Stimulated activated CD4-positive, alpha-beta T cell treated with anti-CD3 and anti-CD28 coated beads, Interleukin-2, amount 100 ng/mL, for 48 hours (primary cell): ENCODE measurements at places on chromosomes 16 and 17.

- no peak for DNase-seq
Measured at GRCh38 chr17:16512011-16512410, 20.0 kb upstream of the LRRC75A start.

DNA sequence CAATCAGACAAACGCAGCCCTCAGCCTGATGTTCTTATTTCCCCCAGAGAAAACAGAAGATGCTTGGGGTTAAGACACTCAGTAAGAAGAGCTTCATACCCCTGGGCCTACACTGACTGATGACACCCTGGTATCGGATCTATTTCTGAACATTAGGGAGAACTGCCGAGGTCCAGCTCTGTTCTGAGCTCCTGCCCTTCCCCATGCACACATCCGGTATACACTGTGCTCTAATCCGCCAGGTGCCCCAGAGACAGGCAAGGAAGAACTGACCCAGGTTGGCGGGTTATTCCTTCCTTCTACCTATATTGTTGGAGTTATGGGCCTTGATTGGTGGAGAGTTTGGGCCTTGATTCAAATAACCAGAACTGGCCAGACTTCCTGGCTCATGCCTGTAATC lies 58.0 kb upstream of the TEKT3 start:
- no peak for DNase-seq

DNA sequence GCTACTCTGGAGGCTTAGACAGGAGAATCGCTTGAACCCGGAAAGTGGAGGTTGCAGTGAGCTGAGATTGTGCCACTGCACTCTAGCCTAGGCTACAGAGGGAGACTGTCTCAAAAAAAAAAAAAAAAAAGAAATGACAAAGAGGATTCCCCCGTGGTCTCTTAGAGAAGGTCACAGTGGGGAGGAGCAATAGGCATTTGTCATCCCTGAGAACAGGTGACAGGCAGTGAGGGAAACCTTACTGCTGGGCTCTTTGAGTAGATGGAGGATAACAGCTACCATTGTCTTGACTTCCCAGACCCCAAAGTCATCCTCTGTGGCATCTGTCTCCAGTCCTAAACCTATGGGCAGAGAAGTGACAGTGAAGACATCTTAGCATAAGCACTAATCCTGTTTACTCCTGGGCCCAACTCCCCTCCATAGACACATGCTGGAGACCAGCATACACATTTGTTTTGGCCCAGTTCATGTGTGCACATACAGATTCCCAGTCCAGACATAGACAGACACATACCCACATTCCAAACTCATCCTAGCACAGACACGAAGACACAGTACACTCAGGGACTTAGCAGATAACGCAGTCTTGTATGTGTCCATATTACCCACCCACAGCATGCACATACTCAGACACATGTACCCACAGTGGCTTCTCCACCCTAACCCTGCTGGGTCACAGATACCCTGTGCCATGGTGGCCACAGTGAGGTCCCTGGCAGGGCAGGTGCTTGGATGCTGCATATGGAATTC lies 2.7 kb downstream of the ESRP2 start:
- DNase-seq = no peak

DNA sequence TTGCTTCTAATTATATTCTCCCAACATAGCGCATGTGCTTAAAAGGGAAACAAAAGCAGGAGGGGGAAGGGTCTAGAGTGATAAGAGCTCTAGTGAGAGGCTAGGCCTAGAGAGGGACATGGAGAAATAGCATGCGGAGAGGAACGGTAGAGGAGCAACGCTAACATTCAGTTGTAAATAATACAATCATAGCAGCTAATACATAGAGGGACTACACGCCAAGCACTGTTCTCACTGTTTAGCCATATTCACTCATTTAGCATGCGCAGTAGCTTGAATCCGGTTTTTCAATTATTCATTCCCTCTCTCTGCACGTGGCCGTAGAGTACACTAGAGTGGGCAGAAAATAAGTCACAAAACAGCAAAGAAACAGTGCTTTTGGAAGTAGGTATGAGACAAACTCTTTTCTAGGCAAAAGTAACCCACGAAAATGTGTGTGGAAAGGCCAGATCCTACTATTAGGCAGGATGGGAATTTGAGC lies 1.7 kb upstream of the ALOX12 start:
- DNase-seq = no peak

GRCh38 chr16:491220-491919 lies 36.1 kb upstream of the CAPN15 start:
- no peak for DNase-seq

GRCh38 chr17:82668631-82669099 lies 20.4 kb upstream of the WDR45B start:
- peak; percentile 36 for DNase-seq

- DNase-seq = no peak
Measured at GRCh38 chr16:48008011-48008525, 147.7 kb downstream of the ABCC12 start.

GRCh38 chr17:63082273-63082861 lies 116.3 kb downstream of the TANC2 start:
- no peak for DNase-seq

GRCh38 chr17:17778308-17779014 lies 58.3 kb downstream of the SREBF1 start:
- no peak for DNase-seq

DNA sequence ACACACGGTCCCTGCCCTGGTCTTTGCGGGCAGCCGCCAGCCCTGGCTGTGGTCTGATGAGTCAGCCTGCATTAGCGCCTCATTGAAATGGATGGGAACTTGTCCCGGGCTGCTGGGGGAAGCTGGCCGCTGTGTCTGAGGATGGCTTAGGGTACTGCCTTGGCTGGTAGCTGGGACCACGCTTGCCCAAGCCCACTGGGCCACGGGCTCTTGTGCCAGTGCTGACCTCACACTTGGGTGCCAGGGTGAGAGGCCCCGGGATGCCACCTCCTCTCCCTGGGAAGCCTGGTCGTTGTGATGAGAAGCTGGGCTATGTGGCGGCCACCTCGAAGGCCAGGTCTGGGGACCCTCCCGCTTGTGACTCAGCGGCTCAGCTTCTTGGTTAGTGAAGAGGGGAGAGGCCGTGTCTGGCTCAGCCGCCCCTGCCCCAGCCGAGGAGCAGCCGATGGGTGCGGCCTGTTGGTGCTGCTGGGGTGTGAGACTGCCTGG lies 10.7 kb downstream of the CACNA1H start:
- no peak for DNase-seq

DNA sequence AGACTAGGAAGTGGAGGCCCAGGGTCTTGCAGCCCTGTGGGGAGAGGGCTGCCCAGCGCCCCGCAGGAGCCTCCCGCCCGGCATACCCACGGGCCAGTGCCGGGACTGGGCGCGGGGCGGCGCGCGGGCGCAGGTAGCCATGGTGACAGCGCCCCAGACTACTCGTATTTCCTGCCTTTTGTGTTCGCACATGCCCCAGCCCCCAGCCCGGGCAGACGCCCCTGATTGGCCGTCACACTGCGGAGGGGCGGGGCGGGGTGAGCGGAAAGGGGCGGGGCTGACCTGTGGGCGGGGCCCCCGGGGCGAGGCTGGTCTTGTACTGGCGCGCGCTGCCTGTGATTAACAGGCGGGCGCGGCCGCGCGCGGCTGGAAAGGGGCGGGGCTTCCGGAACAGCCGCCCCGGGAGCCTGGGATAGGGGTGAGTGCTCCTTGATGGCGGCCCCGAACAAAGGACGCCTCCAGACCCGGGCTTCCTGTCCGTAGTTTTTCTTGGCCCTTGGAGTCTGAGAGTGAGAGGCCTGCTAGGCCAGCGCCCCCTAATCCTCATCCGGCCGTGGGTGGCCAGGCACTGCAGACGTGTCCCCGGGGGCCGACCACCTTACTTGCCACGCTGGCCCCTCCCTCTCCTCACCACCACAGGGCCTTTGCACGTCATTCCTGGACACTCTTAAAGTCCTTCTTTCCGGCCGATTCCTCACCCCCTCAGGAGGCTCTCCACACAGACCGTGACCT lies 71.0 kb downstream of the RAI1 start:
- DNase-seq = peak; percentile 98

GRCh38 chr17:18064053-18064452 lies 23.7 kb upstream of the DRG2 start:
- DNase-seq = no peak

DNA sequence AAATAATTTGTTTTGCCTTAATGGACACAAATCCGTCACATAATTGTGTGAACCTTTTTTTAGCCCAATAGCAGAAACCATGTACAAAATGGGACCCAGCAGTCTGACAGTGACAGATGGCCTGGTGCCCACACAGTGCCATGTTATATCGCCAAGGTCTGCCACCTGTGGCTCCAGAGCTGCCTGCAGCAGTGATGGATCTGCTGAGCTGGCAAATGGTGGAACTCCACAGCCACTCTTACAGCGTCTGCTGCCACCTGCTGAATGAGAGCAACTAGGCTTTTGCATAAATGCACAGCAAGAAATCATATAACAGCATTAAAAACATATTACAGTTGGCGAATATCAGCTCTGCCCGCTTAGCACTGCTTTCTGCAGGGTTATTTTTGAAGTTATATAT lies 59.4 kb downstream of the NUP93 start:
- no peak for DNase-seq

DNA sequence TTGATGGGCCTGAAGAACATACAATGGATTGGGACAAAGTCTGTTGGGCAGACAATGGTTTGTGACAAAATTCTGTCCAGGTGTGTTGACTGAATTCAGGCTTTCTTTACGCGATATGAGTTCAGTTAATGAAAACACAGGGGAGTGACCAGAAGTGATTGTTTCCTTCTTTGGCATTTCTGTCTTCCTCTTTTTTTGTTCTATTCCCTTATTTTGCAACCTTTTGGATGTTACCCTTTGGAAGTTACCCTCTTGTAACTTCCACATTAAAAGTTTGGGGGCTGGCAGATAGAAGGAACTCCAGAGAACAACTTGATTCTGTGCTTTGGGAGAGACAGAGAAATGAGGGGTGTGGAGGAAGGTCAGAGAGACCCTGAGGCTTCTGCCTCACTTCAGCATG lies 126.7 kb downstream of the PITPNC1 start:
- no peak for DNase-seq

DNA sequence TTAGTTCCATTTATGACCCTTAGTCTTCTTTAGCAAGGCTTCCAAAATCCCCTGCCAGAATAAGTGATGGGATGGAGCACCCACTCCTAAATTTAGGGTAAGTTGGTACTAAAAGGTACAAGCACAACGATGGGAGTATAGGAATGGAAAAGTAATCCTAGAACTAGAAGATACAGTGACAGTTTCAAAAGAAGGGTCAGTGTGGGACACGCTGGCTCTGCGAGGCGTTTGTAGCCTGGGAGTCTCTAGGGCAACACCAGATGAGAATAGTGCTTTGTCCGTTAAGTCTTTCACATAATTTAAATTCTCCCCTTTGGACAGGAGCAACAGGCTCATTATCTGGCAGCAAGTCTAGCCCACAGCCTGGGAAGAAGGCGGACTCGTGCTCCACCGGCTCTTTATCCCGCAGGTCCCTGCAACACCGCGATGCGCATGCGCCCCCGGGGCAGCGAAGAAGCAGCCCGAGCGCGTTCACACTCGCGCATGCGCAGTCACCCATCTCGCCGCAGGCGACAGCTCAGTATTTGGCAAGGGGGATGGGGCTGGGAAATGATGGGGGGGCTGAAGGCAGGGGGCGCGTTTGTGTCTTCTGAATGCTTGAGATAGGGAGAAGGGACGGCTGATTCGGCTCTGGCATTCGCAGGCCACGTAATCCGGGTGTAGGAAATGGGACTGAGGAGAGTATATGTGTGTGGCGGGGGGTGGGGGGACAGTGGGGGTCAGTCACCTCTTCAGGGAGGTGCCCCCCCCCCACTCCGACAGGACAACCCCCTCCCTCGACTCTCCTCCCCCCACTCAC lies 564 bp downstream of the SPOP start:
- peak; percentile 94 for DNase-seq

DNA sequence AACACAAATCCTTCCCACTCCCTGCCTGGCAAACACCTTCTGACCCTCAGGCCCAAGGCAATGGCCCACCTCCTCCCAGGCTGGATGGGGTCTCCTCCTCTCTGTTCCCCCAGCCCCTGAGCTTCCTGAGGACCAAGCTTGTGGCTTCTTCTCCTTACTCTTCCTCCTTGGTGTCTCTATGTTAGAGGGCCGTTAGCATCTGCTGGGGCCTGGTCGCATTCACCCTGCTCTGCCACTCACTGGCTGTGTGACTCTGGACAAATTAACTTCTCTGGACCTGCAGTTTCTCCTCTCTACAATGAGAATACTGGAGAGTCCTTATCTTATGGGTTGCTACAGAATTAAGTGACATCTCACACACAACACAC lies 725 bp upstream of the MT2A start:
- no peak for DNase-seq

- DNase-seq = peak; percentile 46
Measured at GRCh38 chr17:489758-490329, 137.2 kb upstream of the RPH3AL start.

GRCh38 chr17:19590912-19591551 lies 57.4 kb downstream of the SLC47A1 start:
- no peak for DNase-seq

- DNase-seq = no peak
Measured at GRCh38 chr17:74392848-74393247, 25.5 kb downstream of the GPR142 start.

DNA sequence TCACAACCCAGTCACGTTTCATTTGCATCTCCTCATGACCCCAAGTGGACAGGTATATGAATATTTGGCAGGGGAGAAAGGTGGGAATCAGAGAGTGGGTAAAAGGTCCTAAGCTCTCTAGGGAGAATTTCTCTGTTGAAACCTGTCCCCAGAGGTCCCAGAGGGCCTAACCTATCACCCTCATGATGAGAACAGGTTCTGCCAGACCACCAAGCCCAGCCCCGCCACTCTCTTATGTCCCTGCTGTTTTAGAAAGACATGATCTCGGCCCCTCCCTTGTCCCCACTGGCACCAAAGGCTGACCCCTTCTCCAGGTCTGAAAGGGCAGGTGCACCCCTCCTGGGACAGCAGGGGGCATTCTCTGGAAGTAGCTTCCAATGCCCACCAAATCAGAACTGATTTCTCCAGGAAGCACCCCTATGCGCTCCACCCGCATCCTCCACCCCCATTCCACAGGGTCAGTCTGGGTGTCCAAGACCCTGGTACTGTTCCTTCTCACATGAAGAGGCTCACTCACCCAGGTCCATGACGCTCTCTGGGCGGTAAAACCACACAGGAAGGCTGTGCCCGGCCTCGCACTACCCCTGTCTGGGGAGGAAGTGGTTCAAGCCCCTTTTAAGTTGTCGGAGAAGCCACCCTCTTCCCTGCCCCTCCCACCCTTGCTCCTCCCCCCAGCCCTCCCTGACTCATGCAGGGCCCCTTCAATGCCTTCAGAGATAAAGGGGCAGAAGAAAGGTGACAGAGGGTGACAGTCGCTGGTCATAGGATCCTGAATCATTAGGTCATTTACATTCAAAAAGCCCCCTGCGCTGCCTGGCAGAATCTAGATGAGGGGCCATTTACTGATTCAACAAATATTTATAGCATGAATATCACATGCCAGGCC lies at the start of gene CCR7:
Gene CCR7 (minus strand): TSS at position 590 of the 886 bp plus-strand sequence. CDS start 63 bp downstream, at position 527.
- no peak for DNase-seq

- peak; percentile 64 for DNase-seq
Measured at GRCh38 chr17:9239793-9240658, 218.7 kb downstream of the NTN1 start.

GRCh38 chr16:61681124-61681523 lies 355.1 kb downstream of the CDH8 start:
- DNase-seq = no peak

- DNase-seq = peak; percentile 88
Measured at GRCh38 chr16:84511180-84511800, 6.8 kb upstream of the MEAK7 start.

- DNase-seq = no peak
Measured at GRCh38 chr16:22214889-22215288, 8.8 kb downstream of the EEF2K start.

GRCh38 chr16:78549366-78549765 lies 449.9 kb downstream of the WWOX start:
- no peak for DNase-seq

GRCh38 chr16:66706506-66706880 lies 9.9 kb upstream of the CMTM4 start:
- no peak for DNase-seq

GRCh38 chr16:47965439-47965838 lies 190.4 kb downstream of the ABCC12 start:
- no peak for DNase-seq
